Cardiac ventricle fibroblast (primary cell): ENCODE measurements at places on chromosomes 7 and 10. TPM values are rescaled to one million over a fixed set of nuclear protein-coding genes. Genes with fewer than 3 reads are reported as not detected.

The EEPD1 gene
- 5.3 and 5.6 TPM in 2 replicates for total RNA-seq

The MMD2 gene
- not detected in 2 replicates for total RNA-seq

The CPA2 gene
- not detected in 2 replicates for total RNA-seq

The ZPBP gene
- not detected in 2 replicates for total RNA-seq
